ENCODE measurements at places on chromosomes 7 and 10.

DNA sequence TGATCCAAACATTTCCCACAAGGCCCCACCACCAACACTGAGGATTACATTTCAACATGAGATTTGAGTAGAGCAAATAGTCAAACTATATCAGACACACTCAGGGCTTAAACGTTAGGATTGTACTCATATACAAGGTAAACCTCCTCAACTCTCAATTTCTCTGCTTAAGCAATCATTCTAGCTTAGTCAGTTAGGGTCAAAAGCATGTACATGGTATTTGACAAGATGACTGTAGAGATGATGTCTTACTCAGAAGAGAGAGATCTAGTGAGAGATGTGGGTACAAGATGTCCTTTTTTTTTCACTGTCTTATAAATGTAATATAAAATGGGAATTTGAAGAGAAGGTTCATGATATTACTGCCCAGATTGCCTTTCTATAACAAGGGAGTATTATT, 270.1 kb downstream of the PRKG1 start:
- no peaks in the 10 kb centered on the region for H3K27me3 ChIP-seq
- no peaks in the 10 kb centered on the region for H3K4me1 ChIP-seq
- H3K27ac ChIP-seq = no peak overlapping the region
- no peak for DNase-seq
- no peak overlapping the region for H3K4me3 ChIP-seq

- no peak overlapping the region for H3K4me3 ChIP-seq
- H3K36me3 ChIP-seq = no peaks in the 10 kb centered on the region
These were observed 110.1 kb downstream of the TPST1 start for GRCh38 chr7:66315192-66315591.

- peaks cover 11% of the 10 kb centered on the region for H3K36me3 ChIP-seq
- H3K4me1 ChIP-seq = no peaks in the 10 kb centered on the region
- no peak for DNase-seq
- no peak overlapping the region for H3K27ac ChIP-seq
These were observed 9.5 kb downstream of the ACTR1A start for GRCh38 chr10:102492983-102493382.

DNA sequence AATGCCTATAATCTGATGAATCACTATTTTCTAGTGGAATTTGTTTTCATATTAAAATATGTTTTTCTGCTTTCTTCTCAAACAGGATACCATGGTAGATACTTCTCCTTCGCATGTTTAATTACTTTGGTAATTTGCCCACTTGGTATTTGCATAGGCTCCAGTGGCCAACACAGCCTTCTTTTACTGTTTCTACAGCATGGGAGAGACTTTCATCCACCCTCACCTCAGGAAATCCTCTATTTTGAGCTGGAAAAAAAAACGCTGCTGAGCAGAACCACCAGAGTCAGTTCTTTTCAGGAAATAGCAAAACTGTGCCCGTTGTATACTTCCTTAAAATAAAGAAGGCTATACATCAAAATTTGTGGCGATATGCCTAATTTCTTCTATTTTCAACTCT, 213.3 kb downstream of the MDFIC start:
- H3K27me3 ChIP-seq = no peaks in the 10 kb centered on the region
- H3K27ac ChIP-seq = no peak overlapping the region
- DNase-seq = no peak

DNA sequence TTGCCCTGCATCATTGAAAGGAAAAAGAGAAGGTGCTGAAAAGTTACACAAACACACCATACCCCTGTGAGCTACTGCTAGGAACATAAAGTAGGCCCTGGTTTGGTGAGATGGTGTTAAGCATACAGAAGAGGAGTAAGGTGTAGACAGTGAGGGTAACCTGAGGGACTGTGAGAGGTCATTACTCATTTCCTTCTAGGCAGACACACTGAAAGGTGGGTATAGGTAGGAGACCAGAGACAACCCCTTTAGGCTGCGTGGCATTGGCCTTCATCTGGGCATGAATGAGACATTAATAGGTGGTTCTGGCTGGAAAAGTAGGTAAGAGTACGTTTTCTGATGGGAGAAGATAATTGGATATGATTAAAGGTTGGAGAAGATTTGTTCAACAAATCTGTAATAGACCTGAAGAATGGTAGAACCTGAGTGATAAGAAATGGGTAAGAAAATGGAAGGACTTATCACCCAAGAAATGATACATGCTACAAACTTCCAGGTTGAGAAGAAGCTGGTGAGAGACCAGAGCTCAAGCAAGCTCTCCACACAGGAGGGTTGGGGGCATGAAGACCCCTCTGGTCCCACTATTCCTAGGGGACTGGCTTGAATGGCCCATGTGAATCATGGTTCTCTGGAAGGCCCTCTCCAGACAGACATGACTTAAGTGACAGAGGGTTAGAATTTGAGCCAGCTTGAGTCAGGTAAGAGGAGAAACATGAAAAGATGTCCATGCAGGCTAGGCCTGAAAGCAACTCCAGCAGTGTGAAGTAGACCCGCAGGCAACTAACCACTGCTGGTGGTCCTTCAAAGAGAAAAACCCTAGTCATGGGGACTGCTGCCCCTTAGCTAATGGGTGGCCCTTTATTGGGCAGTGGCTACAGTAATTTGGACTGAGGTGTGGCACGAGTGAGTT, 3.8 kb downstream of the COMTD1 start:
- H3K4me1 ChIP-seq = peaks cover 17% of the 10 kb centered on the region
- H3K36me3 ChIP-seq = peaks cover 34% of the 10 kb centered on the region
- DNase-seq = no peak
- no peak overlapping the region for H3K27ac ChIP-seq
- H3K27me3 ChIP-seq = no peaks in the 10 kb centered on the region

- no peaks in the 10 kb centered on the region for H3K27me3 ChIP-seq
- no peak for DNase-seq
- H3K27ac ChIP-seq = no peak overlapping the region
- no peak overlapping the region for H3K4me3 ChIP-seq
- H3K4me1 ChIP-seq = no peaks in the 10 kb centered on the region
These were observed 127.8 kb downstream of the PTPN20 start for GRCh38 chr10:47038881-47039561.

DNA sequence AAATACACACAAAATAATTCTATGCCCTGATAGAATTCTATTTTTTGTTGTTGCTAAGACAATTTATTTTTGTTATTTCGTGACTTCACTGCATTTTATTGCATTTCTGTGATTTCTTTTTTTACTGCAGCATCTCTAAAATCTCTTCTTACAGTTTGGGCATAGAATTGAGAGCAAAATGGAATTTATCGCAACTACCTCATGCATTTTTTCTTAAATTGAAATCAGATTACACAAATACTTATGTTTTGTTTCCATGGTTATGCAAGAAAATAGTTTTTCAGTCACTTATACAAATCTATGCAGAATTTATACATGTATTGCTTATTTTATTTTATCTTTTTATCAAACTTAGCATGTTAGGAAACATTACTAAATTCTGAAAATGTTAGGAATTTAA, 781.8 kb upstream of the LRRTM3 start:
- H3K36me3 ChIP-seq = no peaks in the 10 kb centered on the region
- H3K27me3 ChIP-seq = no peaks in the 10 kb centered on the region
- no peak overlapping the region for H3K4me3 ChIP-seq

GRCh38 chr10:26881600-26882331, 21.0 kb upstream of the ABI1 start:
- H3K4me1 ChIP-seq = no peaks in the 10 kb centered on the region
- no peak for DNase-seq
- no peaks in the 10 kb centered on the region for H3K36me3 ChIP-seq
- H3K27ac ChIP-seq = no peak overlapping the region

Data from CD8-positive, alpha-beta memory T cell (primary cell).